ENCODE measurements at places on chromosomes 5 and 9.

DNA sequence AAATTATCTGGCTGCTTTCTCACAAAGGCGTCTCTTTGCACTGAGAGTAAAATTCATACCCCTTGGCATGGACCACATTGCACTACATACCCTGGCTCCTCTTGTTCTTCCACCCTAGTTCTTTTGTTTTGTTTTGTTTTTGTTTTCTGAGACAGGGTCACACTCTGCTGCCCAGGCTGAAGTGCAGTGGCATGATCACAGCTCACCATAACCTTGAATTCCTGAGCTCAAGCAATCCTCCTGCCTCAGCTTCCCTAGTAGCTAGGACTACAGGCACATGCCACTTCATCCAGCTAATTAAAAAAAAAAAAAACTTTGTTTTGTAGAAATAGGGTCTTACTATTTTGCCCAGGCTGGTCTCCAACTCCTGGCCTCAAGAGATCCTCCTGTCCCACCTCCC lies 51.4 kb downstream of the ARRDC3 start:
- no peak for DNase-seq

DNA sequence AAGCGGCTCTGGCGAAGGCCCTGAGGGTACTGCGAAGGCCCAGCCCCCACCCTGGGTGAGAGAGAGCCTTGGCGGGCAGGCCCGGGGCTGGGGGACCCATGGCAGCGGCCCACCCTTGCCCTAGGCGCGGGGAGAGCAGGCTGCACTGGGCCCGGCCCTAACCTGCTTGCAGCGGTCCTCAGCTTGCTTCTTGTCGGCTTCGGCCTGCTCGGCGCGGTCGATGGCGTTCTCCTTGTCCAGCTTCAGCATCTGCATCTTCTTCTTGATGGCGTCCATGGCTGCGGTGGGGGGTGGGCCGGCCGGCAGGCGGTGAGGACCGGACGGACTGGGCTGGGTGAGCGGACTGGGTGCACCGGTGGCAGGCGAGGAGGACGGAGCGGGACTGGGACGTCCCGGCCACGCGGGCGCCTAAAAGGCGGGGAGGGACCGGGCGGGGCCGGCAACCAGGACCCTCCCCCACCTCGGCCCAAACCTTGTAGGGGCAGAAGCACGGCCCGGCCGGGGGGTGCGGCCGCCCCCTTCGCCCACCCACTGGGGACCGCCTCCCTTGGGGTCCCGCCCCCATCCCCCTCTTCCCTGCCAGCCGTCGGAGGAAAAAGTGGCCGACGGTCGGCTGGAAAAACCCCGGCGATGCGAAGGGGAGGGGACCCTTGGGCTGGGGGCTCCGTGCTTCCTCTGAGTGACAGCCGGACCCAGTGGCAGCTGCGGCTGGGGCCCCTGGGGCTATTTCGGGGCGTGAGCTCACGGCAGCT lies at the start of gene TPM2:
TPM2 (minus strand) TSS at position 384 of the 752 bp plus-strand sequence; CDS start at position 276, 108 bp downstream.
- DNase-seq, result no peak

GRCh38 chr5:67015541-67016191 lies 180.9 kb downstream of the CD180 start:
- no peak for DNase-seq

- DNase-seq, result no peak
Measured at GRCh38 chr5:177452688-177453638, 6.3 kb downstream of the PRR7 start.

DNA sequence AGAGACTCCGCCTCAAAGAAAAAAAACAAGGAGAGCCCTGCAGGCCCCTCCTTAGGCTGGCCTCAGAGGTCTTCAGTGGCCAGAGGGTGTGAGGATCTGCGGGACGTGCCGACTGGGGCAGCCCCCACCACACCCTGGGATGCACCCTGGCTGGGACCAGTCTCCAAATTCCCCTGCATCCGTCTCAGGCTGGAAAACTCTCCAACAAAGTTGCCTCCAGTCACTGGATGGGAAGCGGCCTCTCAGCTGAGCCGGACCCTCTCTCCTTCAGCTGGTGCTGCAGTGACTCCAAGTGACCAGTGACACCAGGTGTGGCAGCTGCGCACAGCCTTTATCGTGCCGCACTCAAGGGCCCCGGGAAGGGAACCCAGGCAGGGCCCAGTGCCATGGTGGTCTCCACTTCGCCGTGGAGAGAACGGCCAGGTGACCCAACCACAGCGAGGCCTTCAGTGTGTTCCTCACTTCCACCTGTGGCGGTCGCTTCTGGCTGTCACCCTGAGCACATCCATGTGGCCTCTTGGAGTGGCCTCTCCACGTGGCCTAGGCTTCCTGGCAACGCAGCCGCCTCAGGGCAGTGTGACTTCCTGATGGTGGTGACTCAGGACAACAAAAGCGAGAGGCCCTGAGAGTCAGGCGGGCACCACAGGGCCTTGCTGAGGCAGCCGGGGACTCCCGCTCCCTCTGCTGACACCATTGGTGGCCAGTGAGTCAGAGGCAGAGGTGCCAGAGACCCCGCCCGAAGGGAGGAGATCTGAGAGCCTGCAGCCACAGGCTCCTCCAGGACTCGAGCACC lies 19.3 kb upstream of the CAMSAP1 start:
- no peak for DNase-seq

DNA sequence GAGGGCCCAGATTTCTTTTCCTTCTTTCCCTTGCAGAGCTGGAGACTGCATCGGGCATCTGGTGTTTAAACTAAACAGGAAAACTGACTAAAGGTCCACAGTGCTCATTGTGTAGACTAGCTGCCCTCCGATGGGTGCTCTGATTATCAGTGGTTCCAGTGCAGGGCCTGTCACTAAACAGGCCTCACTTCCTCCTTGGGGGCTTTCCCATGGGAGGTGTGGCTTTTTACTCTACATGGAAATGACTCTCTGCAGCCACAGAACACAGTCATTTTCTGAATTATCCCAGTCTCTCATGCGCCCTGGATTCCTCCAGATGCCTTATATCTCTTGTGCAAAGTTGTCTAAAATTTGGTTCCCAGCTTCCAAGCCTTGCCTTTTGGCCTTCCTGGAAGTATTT lies 199.2 kb downstream of the TRIO start:
- DNase-seq, result no peak

DNA sequence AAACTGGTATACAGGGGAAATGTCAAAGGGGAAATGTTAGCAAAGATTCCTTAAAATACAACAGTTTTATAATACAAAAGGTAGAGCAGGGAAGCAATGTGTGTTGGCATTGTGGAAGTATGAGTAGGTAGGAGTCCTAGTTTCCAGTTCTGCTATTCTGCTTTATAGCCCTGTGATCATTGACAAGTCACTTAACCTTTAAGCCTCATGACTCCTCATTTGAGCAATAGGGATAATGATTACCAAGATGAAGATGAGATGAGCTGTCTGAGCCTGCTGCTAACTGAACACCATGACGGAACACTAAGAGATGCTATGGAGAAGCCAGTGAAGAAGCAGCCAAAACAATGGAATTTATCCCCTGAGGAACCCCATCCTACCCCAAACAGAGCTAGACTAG lies 251.7 kb downstream of the PAPPA start:
- DNase-seq, result no peak

GRCh38 chr5:116887104-116887503 lies 312.5 kb upstream of the SEMA6A start:
- DNase-seq, result no peak

DNA sequence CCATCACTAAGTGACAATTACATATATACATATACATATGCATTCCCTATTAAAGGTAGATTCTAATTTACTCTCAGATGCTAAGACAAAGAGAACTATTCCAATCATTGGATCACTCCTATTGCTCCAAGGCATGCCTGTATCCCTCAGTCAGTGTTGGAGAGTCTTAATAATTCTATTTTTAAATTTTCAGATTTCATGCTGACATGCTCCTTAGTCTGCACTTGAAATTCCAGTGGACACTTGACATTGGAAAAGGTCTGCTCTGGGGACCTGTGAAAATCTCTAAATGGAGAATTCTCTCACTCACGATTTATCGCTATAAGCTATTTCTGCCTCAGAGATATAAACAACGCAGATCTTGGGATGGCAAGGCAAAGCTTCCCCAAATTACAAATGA lies 3.9 kb upstream of the FUBP3 start:
- DNase-seq, result no peak

GRCh38 chr9:108621991-108622855 lies 233.6 kb downstream of the ACTL7B start:
- no peak for DNase-seq

GRCh38 chr9:81841333-81841732 lies 86.9 kb upstream of the SPATA31D4 start:
- no peak for DNase-seq

DNA sequence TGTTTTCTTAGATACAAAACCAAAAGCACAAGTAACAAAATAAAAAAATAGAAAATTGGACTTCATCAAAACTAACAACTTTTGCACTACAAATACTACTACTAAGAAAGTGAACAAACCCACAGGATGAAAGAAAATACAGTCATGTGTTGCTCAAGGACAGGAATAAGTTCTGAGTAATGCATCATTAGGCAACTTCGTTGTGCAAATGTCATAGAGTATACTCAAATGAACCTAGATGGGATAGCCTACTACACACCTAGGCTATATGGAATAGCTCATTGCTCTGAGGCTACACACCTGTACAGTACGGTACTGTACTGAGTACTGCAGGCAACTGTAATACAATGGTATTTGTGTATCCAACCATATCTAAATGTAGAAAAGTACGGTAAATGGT lies 88.3 kb downstream of the RAPGEF1 start:
- no peak for DNase-seq

DNA sequence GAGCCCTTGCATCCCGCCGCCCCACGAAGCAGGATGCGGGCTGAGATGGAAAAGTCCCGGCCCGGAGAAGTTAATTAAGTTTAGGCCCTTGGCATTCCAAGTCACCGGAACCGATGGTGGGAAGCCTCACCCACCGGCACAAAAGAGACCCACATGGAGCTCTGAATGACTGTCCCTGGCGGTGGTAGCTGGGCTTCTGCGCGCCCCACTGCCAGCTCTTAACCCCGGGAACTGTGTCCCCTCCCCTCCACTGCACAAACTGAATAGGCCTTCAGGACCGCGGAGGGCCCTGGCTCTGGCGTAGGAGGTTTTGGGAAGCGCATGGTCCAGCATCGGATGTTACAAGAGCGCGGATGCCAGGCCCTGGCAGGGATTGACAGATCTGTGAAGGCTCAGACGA lies 291.1 kb upstream of the TUT7 start:
- no peak for DNase-seq

GRCh38 chr9:112495614-112496013 lies 9.0 kb downstream of the KIAA1958 start:
- DNase-seq, result no peak

DNA sequence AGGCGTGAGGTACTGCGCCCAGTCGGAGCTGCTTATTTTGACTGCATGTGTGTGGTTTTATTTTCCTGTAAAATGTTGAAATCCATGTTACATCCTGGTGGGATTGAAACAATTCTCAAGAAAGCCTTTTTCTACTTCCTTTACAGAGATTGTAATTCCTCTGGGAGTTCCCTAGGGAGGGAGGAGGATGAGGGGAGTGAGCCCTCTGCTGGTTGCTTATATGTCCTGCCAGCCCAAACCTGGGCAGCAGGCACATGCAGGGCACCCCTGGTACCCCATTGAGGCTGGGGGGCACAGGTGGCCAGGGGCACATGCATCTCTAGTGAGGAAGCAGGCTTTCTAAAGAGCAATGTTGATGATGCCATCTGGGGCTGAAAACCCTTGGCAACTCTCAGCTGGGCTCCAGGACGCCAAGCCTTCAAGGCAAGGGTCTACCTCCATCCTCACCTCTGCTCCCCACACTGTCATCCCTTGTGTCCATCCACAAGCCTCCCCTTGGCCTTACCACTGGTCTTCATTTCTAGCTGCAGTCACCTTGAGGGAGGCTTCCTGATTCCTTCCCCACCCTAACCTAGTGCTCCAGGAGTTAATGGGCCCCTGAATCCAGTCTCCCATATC lies 84.7 kb upstream of the TNFSF8 start:
- DNase-seq, result no peak

DNA sequence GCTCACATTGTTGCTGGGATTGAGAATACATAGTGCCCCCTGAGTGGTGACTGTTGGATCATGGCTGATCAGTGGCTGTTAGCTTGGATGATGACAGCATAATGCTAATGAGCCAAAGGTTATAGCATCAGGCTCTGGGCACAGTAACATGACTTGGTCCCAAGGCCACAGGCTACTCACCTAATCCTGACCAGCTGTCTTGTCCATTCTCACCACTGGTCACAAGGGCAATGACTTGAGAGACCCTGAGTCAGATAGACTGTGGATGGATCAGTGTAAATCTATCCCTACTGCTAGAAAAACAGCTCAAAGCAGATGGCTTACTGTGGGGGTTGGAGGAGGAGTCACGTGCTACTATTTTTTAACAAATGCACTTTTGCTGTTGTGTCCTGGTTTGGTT lies 74.7 kb downstream of the AOPEP start:
- no peak for DNase-seq

- no peak for DNase-seq
Measured at GRCh38 chr9:107216329-107216728, 66.8 kb upstream of the RAD23B start.

DNA sequence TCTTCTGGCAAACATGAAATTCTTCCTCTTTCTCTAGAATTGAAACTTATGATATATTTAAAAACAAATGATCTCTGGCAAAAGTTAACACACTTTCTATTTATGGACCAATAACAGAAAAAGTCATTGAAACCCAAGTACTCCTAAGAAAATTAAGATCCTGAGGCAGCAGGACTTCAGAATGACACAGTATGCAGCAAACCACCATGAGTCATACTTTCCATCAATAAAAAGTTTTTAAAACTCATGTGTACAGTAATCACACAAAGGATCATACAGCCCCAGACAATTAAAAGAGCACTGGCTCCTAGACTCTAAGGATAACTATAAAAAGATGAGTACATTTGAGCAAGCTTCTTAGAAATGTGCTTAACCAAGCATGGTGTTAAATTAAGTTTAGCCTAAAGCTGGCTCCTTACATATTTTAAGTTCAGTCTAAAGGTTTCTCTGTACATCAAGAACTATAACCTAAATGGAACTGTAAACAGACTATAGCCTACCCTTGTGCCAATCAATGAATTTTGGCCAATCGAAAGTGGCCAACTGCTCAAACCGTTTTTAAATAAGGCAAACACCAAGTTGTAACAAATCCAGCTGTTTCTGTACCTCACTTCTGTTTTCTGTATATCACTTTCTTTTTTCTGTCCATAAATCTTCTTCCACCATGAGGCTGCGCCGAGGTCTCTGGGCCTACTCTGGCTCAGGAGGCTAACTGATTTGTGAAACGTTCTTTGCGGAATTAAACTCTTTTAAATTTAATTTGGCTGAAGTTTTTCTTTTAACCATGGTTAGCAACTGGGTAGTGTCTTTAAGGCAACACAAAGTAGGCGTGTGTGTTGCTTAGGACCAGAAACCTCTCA lies 232.1 kb upstream of the PIK3R1 start:
- DNase-seq, result no peak

DNA sequence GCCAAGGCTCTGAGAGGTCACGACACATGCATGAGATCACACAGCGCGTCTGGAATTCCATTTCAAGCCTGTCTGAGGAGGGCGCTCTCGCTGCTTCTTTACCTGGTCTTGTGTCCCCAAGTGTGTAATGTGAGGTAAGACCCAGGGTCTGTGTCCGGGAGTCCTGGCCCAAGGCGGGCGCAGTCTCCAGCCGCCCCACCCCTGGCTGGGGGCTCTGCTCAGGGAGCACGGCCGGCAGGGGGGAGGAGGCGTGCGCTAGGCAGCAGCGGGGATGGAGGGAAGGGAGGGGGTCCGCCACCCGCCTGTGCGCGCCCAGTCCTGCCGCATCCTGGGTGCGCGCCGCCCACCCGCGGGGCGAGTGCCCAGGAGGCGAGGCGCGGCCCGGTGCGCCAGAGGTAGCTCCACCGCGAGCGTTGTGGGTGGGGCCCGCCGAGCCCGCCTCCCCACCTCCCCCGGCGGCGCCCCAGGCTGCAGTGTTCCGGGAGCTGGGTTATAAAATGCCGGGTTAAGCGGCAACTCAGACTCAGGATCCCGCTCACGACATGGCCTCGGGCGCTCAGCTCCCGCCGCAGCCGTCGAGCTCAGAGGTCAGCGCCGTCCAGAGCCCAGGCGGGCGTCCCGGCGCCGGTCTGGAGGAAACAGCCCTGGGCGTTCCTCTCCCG lies at the start of gene CCNI2:
CCNI2 (plus strand) TSS at position 473 of the 662 bp plus-strand sequence; CDS start at position 543, 70 bp downstream.
- peak; percentile 68 for DNase-seq
